ENCODE measurements at places on chromosomes 7 and 10.

- no peak for DNase-seq
Observed at GRCh38 chr10:106402458-106402857, 762.0 kb downstream of the SORCS1 start.

DNA sequence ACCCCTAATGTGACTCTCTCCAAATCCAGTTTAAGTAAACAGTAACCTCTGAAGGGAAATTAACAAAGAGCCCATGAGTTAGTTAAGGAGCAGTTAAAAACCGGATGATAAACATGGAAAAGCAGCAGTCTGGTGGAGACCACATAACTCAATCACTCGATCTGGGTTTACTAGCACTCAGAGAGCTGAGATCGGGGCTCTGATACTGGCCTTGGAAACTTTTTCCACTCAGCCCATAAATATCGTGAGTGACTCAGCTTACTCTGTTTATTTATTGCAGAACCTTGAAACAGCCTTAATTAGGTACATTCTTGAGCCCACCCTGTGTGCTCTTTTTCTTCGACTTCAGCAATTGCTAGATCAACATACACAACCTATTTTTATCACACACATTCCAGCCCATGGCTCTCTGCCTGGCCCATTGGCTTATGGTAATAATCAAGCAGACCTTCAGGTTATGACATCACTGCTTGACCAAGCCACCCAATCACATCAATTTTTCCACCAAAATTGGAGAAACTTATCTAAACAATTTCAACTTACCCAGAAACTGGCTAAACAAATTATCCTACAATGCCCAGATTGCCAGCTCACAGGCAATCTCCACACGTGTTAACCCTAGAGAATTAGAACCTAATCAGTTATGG, 82.2 kb upstream of the GPR22 start:
- DNase-seq = no peak

GRCh38 chr7:105295596-105296352, 92.9 kb downstream of the SRPK2 start:
- DNase-seq = no peak

DNA sequence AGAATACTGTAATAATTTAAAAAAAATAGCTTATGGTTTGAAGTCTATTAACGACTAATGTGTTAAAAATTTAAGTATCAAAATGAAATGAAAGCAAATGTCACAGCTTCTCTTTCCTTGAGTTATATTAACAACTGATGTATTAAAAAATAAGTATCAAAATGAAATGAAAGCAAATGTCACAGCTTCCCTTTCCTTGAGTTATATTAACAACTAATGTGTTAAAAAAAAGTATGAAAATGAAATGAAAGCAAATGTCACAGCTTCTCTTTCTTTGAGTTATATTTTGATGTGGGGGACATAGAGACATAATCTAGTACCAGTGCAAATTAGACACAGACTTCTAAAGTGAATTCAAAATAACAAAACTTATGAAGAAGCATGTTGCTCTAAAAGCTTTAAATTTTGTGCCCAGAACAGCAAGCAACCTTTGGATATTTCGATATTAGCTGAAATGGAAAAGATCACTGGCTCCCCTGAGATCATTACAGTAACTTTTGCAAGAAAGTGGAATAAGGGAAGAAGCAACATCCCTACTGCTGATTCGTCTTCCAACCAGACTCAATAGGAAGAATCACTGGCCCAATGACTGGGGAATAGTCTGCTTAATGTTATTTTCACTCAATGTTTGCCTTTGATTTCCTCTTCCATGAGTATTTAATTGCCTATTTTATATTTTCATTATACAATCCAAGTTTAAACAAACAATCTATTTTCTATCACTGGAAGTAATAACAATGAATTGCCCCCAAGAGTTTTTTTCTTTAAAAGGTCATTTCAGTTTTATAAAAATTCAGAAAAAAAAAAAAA, 8.0 kb downstream of the SKAP2 start:
- no peak for DNase-seq

GRCh38 chr7:26365901-26366275, 74.2 kb downstream of the SNX10 start:
- DNase-seq = no peak

DNA sequence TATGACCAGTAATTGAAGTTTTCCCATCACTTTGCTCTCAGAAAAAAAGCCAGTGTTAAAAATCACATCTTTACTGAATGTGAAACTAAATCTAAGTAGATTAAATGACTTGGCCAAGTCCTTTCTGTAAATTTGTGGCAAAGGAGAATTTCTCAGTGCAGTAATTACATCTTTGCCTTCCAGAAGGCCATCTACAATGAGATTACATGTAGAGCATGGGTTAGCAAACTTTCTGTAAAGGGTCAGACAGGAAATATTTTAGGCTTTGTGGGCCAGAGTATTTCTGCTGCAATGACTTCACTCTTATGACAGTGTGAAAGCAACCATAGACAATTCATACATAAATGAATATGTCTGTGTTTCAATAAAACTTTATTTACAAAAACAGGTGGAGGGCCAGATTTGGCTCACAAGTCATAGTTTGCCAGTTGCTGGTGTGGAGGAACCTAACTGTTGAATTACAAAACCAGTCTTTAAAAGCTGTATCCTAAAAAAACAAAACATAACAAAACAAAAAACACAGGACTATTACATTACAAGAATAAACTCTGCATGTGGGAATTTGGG, 191.0 kb downstream of the TAX1BP1 start:
- DNase-seq = no peak

DNA sequence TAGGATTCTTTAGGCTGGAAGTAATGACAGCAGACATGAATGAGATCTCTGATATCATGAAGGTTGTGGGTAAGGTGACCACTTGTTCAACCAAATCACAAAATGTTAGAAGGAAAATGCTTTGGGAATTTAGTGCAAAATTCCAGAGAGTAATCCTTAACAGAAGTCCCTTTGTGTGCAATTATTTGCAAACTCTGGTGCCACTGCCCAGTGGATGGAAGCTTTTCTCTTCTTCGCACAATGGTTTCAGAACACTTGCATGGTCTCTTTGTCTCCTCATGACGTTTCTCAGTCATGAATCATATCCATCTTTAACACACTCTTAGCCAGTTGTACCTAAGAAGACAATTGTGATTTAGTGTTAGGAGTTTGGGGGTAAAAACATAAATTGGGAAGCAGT, 570.4 kb upstream of the ANKRD30A start:
- no peak for DNase-seq

- DNase-seq = no peak
Observed at GRCh38 chr7:41867639-41868280, 164.9 kb upstream of the INHBA start.

DNA sequence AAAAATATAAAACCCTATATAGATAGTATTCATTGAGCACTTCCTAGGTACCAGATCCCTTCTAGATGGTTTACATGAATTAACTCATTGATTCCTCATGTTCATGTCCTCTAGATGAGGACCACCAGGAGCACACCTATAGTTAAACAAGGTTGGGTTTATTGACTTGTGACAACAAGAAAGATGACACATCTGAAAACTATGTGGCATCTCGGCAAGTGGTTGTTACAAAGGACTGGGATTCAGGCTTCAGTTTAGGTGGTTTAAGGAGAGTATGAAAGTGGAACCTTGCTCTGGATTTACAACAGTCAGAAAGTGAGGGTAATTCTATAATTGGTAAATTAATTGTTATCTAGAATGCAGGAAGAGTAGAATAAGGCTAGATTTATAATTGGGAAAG, 99.0 kb upstream of the PHF14 start:
- no peak for DNase-seq

- DNase-seq = no peak
Observed at GRCh38 chr7:155555116-155555695, 8.8 kb upstream of the CNPY1 start.

DNA sequence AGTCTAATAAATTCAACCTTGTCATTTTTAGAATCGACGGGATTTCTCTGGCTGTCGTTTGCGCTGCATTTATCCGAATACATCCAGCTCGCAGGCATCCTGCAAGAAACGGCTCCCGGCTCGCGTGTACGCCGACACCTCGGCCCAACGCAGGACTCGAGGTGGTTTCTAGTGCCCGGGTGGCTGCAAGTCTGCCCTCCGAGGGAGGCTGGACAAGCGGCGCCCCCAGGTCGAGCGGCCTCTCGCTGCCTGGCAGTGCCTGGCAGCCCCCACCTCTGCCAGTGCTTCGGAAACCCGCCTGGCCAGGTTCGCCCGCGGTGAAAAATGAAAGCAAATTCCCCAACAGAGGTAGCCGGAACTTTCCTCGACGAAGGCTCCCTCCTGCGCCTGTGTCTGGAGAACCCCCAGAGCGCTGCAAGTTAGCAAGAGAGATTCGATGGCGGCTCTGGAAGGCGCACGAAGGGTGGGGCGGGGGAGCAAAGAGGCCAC, 5.7 kb upstream of the ZNF503 start:
- DNase-seq = no peak

DNA sequence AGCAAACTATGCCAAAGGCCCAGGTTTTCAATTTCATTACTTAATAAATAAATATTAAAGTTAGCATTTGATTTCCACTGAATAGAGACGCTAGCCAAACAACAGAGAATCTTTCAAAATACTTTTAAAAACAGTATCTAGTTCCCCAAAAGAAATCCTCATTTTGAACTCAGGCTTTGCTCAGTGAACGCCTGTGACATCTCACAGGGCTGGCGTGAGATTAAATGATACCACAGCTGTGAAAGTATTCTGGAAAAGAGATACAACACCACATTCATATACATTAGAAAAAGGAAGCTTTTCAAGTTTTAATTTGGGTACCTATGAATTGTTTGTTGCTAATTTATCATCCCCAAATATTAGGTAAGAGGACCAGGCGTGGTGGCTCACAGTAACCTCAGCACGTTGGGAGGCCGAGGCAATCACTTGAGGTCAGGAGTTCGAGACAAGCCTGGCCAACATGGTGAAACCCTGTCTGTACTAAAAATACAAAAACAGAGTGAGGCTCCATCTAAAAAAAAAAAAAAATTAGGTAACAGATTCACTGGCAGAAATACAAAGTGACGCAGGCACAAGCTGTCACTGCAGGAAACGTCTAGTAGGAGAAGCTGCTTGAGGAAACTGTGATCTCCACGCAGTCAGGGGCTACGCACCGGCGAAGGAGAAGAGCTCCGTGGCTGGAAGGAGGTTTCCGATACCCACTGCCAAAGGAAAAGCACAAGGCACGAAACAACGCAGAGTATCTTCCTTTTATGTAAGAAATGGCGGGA, 50.0 kb downstream of the AMZ1 start:
- no peak for DNase-seq

DNA sequence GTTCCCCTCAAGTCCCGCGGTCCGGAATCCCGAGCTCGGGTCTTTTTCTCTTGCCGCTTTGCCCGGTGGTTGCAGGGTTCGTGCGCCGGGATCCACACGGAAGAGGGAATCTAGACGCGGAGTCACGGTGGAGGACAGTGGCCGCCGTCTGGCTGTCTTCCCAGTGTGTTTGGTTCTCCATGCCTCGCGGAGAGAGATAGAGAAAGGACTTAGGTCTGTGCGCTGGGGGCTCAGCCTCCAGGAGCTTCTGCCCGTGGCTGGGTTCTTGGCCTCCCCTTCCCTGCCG, 1.6 kb downstream of the FFAR4 start:
- no peak for DNase-seq

DNA sequence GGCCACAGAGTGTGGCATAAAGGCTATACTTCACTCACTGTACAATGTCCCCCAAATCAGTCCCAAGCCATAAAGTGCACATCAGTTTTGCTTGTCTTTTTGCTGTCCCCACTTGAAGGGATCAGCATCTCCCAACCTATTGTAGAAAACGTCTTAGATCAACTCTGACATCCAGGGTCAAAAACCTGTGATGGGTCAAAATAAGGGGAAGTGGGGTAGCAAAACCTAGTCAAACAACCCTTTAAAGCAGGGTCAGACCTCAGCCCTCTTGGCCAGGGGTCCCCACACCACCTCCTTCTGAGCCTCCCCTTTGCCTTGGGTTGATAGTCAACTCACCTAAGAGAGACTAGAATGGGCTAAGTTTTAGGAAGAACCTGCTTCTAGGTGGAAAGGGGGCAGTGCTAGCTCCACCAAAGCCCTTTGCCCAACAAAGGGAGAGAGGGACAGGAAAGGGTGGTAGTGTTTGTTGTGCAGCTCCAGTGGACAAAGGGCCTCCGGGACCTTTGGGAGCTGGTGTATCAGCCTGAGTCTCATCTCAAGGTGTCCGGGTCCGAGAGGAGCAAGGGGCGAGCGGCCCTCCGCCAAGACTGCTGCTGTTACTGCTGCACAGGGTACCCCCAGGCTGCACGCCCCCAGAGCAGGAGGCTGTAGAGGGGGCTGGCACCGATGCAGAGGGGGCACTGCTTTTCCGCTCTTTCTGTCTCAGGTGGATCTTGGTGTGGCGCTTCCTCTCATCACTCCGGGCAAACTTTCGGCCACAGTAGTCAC, 3.3 kb downstream of the EGR2 start:
- DNase-seq = no peak

- DNase-seq = no peak
Observed at GRCh38 chr7:1555046-1555812, 776 bp downstream of the TMEM184A start.

DNA sequence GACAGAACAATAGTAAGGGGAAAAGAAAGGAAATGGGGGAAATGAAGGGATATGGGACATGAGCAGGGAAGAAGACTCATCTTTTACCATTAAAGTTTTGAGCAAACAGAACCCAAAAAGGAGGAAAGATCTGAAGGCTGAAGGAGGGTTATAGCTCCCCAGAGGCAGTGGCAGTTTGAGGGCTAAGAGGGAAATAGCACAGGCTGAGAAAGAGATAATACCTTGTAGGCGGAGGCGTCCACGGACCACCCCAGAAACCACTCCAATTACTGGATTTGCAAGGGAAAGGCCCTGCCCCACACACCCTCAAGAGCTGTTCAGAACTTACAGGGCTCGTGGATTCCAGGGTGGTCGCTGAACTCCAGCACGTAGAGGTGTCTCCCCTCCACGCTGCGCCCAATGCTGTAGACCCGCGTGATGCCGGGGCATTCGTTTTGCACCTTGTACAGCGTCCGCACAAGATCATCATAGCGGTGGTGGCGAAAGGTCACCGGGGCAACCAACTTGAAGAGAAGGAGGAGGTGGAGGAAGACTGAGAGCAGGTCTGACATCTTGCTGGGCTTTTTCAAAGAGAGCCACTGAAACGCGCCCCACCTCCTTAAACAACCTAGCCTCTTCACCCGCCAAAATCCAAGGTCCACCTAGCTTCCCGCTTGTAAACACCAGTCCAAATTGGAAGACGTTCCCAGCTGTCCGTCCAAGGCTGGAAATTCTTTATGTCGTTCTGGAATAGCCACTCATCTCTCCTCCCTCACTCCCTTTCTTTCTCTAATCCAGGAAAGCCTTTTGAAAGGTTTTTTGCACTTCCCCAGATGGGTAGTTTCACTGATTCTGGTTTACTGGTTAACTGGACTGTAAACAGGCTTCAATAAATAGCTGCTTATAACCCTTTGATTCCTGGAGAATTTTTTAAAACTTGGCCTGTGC, at the start of gene CPN1:
Gene CPN1 (minus strand): TSS at position 795 of the 927 bp plus-strand sequence. CDS start 244 bp downstream, at position 551.
- no peak for DNase-seq

- DNase-seq = no peak
Observed at GRCh38 chr10:50501924-50502452, 121.8 kb downstream of the SGMS1 start.
